ENCODE measurements at places on chromosomes 12 and 14. TPM values are rescaled to one million over a fixed set of nuclear protein-coding genes. Genes with fewer than 3 reads are reported as not detected.

TMCC3 gene
- 4.4 TPM for total RNA-seq

GRCh38 chr14:39091716-39092115, 11.3 kb downstream of the SEC23A start:
- no peak for DNase-seq
- no peak overlapping the region for H3K27ac ChIP-seq
- H3K4me3 ChIP-seq = no peak overlapping the region
- no peaks in the 10 kb centered on the region for H3K4me1 ChIP-seq
- peaks cover 68% of the 10 kb centered on the region for H3K36me3 ChIP-seq

SETD1B gene
- total RNA-seq = 9.3 TPM

DNA sequence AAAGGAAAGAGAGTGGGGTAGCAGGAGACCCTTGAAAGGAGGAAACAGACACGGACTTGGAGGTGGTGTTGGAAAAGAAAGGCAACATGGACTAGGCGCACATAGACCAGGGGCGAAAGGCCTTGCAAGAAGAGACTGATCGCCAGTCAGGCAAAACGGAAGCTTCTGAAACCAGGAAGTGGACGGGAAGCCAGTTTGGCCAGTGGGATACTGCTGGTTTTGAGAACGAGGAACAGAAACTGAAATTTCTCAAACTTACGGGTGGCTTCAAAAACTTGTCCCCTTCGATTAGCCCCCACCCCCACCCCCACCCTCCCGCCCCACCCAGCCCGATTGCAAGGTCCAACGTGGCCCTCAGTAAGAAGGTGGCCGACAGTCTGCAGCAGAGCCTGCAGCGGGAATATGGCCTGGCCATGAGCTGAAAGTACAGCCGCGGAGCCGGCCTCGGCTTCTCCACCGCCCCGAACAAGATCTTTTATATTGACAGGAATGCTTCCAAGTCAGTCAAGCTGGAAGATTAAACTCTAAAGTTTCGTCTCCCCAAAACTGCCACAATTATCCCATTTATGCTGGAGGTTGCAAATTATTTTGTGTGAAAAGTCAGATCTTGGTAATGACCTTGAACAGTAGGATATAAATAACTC, 364.7 kb downstream of the BCAT1 start:
- no peaks in the 10 kb centered on the region for H3K27me3 ChIP-seq
- H3K4me3 ChIP-seq = no peak overlapping the region
- no peak for DNase-seq

SOAT2 gene
- total RNA-seq = not detected

- H3K36me3 ChIP-seq = peaks cover 56% of the 10 kb centered on the region
- H3K27me3 ChIP-seq = no peaks in the 10 kb centered on the region
- no peak overlapping the region for H3K27ac ChIP-seq
- DNase-seq = no peak
Observed at GRCh38 chr12:133120385-133121191, 9.5 kb downstream of the ZNF891 start.

DNA sequence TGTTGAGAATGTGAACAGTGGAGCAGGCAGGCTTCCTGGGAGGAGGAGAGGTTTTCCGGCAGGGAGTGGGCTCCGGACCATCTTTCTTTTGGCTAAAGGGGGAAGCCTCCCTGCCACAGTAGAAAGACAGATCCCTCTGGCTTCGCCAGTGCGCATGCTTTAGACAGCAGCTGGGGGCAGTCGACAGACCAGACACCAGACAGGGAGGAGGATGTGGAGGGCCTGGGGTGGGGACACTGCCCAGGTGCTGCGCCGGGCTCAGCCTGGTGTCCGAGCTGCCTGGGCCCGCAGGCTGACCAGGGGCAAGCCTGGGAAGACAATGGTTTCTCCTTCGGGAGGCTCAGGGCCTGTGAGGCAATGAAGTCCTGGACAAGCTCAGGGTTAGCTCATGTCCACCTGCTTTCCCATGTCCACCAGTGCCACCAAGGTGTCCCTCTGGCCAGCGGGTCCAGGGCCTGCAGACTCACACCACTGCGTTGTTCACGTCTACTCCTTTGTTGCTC, 67.3 kb downstream of the PRIMA1 start:
- H3K27me3 ChIP-seq = no peaks in the 10 kb centered on the region
- no peak overlapping the region for H3K27ac ChIP-seq
- DNase-seq = no peak
- H3K4me3 ChIP-seq = no peak overlapping the region
